ENCODE measurements at places on chromosomes 16 and 17.

DNA sequence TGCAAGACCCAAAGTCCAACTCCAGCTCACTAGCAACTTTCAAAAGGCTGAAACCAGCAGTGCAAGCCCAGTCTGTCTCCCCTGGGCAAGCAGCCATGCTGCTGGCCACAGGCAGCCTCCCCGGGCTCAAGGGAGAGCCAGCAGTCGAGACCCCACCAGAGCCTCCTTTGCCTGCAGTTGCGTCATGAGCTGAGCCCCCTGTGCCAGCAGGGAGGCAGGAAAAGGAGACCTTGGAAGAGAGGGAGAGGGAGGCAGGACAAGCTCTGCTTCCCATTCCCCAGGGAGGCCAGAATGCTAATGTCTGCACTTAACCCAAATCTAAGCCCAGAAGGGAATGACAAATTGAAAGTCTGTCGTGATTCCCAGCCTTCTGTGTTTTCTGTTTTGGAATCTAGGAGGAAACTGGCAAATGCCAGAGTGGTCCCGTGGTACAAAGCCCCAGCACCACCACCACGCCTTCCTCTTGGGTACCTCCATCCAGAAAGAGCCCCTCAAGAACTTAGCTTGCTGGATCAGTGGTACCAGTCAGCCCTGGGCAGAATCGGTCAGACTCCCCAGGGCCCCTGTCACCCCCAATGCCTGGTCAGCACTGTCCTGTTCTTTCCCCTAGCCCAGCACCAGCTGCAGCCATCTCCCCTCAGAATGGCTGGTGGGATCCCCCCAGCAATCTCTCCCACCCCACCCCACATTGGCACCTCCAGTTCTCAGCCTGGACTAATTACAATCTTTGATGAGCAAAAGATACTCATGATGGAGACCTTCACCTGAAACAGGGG is 99.3 kb upstream of the TNRC6C start:
- no peaks in the 10 kb centered on the region for H3K4me1 ChIP-seq
- no peak overlapping the region for H3K4me3 ChIP-seq
- H3K27ac ChIP-seq, result no peak overlapping the region

DNA sequence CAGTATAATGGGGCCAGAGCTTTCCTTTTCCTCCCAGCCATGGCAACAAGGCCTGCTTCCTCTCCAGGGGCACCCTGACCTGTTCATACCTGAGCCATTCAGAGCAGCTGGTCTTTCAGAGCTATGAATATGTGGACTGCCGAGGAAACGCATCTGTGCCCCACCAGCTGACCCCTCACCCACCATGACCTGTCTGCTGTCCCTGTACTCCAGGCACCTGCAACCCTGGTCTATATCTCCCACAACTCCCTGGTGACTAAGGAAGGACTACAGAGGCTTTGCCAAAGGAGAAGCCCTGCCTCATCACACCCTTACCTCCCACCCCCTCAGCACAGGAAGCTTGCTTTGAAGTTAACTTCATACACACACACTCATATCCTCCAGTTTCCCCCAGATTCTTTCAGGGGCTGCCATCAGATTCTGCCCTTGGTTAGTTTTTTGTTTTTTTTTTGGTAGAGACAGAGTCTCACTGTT is 6.0 kb downstream of the TMEM106A start:
- H3K4me3 ChIP-seq, result no peak overlapping the region
- no peaks in the 10 kb centered on the region for H3K4me1 ChIP-seq
- no peak overlapping the region for H3K27ac ChIP-seq
- no peak for DNase-seq
- no peaks in the 10 kb centered on the region for H3K27me3 ChIP-seq

DNA sequence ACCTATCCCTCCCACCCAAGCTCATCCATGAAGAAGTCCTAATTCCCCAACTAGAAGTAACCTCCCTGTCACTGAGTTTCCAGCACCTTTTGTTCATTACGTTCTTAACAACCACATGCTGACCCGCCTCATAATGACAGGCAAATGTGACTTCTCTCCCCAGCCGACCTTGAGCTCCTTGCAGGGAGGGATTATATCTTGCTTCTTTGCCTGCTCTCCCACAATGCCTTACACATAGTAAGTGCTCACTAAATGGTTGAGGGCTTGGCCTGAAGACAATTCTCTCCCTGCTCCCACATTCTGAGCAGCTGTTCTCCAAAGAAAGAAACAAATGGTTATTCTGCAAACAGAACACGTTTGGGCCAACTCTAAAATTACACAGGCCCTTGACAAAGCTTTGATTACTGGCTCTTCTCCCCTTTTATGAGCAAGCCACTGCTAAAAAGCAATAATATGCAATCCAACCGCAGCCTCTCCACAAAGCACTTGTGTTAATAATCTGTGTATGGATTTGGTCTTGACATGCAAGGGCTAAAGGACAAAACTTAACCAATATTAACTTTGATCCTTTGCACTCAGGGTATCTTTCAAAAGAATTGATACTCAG is 23.2 kb downstream of the SLC39A11 start:
- H3K27me3 ChIP-seq, result no peaks in the 10 kb centered on the region
- no peaks in the 10 kb centered on the region for H3K36me3 ChIP-seq
- H3K4me3 ChIP-seq, result no peak overlapping the region
- H3K4me1 ChIP-seq, result peaks cover 3% of the 10 kb centered on the region

DNA sequence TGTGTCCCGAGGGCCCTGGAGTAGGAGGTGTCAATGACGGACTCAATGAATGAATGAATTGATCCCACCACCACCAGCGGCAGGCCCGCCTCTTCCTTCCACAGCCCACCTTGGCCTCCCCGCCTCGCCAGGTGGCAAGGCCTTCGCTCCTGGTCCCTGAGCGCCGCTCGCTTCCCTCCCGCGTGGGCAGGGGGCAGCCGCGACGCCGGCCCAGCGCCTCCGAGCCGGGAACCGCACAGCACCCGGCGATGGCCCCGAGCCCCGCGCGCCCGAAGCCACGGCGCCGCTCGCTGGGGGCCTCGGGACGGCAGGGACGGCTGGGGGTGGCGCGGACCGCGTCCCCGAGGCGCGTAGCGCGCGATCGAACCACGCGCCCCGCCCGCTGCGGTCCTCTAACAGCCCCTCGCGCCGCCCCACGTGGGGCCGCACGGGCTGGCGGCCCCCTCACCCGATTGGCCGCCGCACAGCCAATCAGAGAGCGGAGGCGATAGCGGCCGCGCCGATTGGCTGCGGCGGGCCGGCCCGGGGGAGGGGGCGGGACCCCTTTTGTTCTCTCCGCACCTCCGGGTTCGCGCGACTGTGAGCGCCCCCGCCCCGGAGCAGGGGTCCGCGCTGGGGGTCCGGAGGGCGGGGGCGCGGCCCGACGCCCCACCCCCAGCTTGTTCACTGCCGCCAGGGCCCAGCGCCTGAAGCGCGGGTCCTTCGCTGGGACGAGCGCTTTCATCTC is 31.4 kb downstream of the ACTG1 start:
- peak; percentile 70 for DNase-seq
- H3K27ac ChIP-seq, result no peak overlapping the region
- H3K27me3 ChIP-seq, result no peaks in the 10 kb centered on the region
- H3K4me3 ChIP-seq, result peak overlapping the region; percentile 42

GRCh38 chr17:12074346-12074745 is 53.7 kb downstream of the MAP2K4 start:
- no peaks in the 10 kb centered on the region for H3K27me3 ChIP-seq
- DNase-seq, result peak; percentile 4
- no peak overlapping the region for H3K4me3 ChIP-seq
- H3K4me1 ChIP-seq, result no peaks in the 10 kb centered on the region

GRCh38 chr16:67430504-67430976 is 381 bp upstream of the HSD11B2 start:
- DNase-seq, result peak; percentile 18
- H3K36me3 ChIP-seq, result peaks cover 1% of the 10 kb centered on the region

GRCh38 chr17:64016231-64016784 is 4.1 kb downstream of the ICAM2 start:
- peaks cover 2% of the 10 kb centered on the region for H3K4me1 ChIP-seq
- no peak overlapping the region for H3K27ac ChIP-seq
- H3K4me3 ChIP-seq, result no peak overlapping the region
- no peak for DNase-seq

DNA sequence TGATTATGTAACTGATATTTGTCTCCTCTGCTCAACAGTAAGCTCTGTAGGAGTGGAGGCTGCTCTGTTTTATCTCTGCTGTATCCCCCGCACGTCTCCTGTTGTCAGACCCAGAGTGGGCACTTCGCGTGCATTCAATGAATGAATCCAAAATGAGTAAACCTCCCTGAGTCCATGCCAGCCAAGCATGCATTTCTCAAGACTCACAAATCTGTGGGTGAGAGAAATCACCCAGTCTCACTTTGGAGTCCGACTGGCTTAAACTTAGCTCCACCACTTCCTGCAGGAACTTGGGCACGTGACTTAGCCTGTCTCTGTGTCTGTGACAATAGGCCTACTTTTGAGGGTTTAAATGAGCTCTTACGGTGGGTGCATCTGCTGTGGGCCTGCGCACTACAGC is 3.7 kb downstream of the PNPO start:
- H3K27ac ChIP-seq, result no peak overlapping the region
- H3K27me3 ChIP-seq, result peaks cover 10% of the 10 kb centered on the region
- no peak for DNase-seq
- peaks cover 12% of the 10 kb centered on the region for H3K36me3 ChIP-seq

DNA sequence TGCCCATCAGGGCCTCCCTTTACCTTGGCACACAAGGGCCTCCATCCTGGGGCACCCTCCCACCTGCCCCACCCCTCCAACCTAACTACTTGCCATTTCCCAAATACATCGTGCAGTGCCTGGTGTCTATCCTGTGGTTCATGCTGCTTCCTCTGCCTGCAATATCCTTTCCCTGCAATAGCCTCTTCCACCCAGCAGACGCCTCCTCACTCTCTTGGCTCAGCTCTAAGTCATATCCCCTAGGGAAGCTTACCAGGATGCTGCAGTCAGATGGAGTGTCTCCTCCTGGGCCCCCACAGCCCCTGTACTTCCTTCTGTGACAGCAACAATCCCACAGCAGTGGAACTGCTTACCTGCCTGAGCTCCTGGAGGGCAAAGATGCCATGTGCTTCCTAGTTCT is 36.7 kb downstream of the CCDC182 start:
- H3K4me1 ChIP-seq, result peaks cover 16% of the 10 kb centered on the region
- H3K36me3 ChIP-seq, result no peaks in the 10 kb centered on the region
- H3K27me3 ChIP-seq, result no peaks in the 10 kb centered on the region
- H3K27ac ChIP-seq, result no peak overlapping the region

GRCh38 chr17:80254396-80255251 is 6.0 kb upstream of the RNF213 start:
- H3K27me3 ChIP-seq, result no peaks in the 10 kb centered on the region
- H3K4me1 ChIP-seq, result peaks cover 4% of the 10 kb centered on the region
- no peak overlapping the region for H3K4me3 ChIP-seq
- no peak overlapping the region for H3K27ac ChIP-seq

- H3K4me1 ChIP-seq, result no peaks in the 10 kb centered on the region
- H3K27me3 ChIP-seq, result no peaks in the 10 kb centered on the region
- H3K27ac ChIP-seq, result no peak overlapping the region
- no peaks in the 10 kb centered on the region for H3K36me3 ChIP-seq
- no peak overlapping the region for H3K4me3 ChIP-seq
These were observed 150.6 kb downstream of the MAF start for GRCh38 chr16:79449900-79450299.

DNA sequence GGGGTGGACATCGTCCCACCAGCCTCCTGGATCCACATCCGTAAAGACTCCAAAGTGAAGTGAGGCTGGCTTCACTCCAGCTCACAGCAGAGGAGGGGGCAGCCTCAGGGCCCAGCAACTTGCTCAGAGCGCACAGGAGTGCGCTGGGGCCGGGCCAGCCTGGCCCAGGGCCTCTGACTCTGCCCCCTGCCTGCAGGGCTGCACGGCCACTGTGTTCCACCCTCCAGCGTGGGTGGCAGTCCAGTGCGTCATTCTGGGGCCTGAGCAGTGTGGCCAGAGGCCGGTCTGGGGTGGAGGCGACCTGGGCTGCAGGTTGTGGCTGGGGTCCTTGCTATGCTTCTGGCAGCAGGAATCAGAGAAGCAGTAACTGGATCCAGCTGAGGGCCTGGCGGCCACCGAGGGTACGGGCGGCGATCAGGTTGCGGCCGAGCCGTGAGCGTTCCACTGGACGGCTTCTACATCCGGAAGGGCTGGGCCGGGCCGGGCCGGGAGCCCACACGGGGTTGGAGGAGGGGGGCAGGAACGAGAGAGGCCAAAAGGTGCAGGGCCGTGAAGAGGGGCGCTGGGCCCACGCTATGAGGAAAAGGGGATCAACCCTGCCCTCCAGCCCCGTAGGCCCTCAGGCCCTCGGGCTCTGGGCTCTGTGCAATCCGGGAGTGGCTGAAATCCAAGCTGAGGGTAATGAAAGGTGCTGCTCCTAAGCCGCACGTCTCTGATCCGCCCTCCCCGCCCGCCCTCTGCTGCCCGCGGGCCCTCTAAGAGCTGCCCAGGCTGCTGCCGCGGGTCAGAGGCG is at the start of gene FSCN2:
Gene FSCN2, plus strand, starts transcription at position 787 of the 793 bp plus-strand sequence. CDS start 155 bp downstream, outside the sequence.
- no peak within 1 kb of the TSS for H3K27ac ChIP-seq
- H3K4me3 ChIP-seq, result no peak within 1 kb of the TSS
- no peak for DNase-seq
- H3K27me3 ChIP-seq, result peaks cover 6% of the 10 kb centered on the region
- no peaks in the 10 kb centered on the region for H3K36me3 ChIP-seq

DNA sequence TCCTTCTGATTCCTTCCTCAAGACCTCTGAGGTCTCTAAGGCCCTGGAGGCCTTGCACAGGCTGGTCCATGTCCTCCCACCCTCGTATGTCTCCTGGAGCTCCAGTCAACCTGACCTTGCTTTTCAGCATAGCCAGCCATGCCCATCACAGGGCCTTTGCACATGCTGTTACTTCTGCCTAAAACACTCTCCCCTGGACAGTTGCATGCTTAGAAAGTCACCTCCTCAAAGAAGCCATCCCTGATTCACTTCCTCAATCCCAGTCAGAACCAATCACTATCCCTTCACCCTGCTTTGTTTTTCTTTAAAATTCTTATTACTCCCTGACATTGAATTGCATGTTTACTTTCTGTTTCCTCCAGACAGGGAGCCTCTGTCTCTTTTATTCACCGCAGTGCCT is 322.1 kb upstream of the CCL2 start:
- no peak for DNase-seq
- peaks cover 11% of the 10 kb centered on the region for H3K4me1 ChIP-seq
- no peak overlapping the region for H3K4me3 ChIP-seq
- H3K27me3 ChIP-seq, result no peaks in the 10 kb centered on the region
- H3K36me3 ChIP-seq, result no peaks in the 10 kb centered on the region

DNA sequence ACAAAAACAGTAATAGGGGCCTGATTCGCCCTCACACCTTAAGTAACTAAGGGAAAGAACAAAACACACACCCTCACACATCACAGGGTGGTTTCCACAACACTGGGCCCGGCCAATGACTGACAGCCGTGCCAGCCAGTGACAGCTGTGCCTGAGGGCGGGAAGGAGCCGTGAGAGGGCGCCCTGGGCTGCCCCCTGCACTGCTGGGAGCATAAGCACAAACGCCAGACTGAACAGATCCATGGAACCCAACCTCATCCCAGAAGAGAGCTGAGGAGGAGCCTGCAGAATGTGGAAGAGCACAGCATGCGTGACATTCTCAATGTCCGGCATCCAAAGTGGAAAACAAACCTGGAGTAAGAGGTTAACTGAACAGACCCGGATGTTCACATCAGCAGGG is 16.0 kb downstream of the CSNK1D start:
- DNase-seq, result no peak
- H3K27me3 ChIP-seq, result no peaks in the 10 kb centered on the region
- H3K36me3 ChIP-seq, result peaks cover 66% of the 10 kb centered on the region
- H3K4me3 ChIP-seq, result peak overlapping the region; percentile 51

GRCh38 chr16:11032922-11033291 is 88.5 kb downstream of the CLEC16A start:
- no peaks in the 10 kb centered on the region for H3K27me3 ChIP-seq
- no peaks in the 10 kb centered on the region for H3K4me1 ChIP-seq
- no peak overlapping the region for H3K27ac ChIP-seq
- H3K36me3 ChIP-seq, result peaks cover 50% of the 10 kb centered on the region

All from neuronal stem cell (in vitro differentiated cells).